ENCODE measurements at places on chromosomes 12 and 14.

DNA sequence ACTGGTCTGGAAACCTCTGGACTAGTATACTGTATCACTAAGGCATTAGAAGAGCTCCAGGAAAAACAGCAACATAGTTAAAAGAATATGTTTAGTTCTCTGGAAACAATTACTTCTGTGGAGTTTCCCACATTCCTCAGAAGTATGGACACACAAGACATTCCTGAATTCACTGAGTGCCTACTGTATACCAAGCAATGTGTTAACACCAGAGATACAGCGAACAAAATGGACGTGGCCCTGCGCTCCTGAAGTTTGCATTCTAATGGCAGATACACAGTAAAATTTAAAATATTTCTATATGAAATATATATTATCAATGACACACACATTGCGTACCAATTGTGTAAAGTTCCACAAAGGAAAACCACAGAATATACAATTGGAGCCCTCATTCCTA is 1.1 kb downstream of the ANGEL1 start:
- no peak for DNase-seq

- DNase-seq: no peak
These were observed 21.1 kb downstream of the CHFR start for GRCh38 chr12:132866251-132866828.

DNA sequence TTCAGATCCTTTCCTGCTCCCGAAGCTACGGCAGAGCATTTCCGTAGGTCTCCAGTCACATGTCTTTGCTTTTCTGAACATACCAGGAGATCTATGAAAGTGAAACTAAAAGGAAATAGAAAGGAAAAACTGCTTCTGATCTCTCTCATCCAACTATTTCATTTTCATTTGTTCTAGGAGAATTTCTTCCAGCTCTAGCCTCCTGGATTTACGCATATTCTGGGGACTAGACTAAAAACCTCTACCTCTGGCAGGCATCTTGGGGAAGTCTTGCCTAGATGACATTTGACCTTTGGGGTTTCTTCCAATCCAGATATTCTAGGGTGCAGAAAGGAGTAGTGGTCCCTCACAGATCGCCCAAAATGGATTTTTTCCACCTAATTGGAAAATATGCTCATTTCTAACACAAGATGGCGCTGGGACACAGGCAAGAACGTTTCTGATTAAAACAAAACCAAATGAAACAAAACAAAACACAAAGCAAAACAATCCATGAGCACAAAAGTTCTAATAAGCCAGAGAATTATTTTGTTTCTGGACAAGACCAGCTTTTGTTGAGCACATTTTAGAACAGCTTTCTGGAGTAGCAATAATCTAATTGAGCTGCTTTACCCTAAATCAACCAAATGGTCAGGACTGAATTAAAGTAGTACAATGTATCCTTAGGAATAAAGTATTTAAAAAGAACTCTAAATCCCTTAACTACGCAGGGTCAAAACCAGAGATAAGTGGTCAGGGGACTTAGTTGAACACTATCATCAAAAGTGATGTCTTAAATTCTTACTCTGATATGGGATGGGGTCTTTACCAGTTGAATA is 12.3 kb upstream of the PARP11 start:
- no peak for DNase-seq

- DNase-seq: no peak
These were observed 3.7 kb downstream of the DHRS7 start for GRCh38 chr14:60161196-60162107.

- no peak for DNase-seq
These were observed 1.9 kb downstream of the GAPDH start for GRCh38 chr12:6535960-6536847.

DNA sequence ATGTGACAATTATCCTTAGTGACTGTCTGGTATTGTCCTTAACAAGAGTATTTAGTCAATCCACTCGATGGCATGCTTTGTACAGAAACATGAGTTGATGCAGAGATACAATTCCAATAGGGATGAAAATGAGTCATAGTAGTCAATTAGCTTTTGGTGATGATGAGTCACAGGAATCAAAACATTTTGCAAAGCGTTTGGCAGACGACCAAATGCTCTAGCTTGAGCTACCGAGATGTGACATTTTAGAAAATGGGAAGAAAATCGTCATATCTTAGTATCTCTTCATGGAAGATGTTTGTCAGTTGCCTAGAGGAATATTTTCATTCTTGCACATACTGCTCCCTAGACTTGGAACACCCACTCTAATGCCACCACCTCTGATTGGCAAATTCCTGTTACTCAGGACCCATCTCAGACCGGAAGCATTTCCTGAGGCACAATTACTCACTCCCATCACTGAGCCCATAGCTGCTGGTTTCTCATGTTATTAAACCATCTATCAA is 95.0 kb downstream of the LMNTD1 start:
- no peak for DNase-seq

- no peak for DNase-seq
These were observed 147.0 kb downstream of the PTPRO start for GRCh38 chr12:15469356-15469755.

DNA sequence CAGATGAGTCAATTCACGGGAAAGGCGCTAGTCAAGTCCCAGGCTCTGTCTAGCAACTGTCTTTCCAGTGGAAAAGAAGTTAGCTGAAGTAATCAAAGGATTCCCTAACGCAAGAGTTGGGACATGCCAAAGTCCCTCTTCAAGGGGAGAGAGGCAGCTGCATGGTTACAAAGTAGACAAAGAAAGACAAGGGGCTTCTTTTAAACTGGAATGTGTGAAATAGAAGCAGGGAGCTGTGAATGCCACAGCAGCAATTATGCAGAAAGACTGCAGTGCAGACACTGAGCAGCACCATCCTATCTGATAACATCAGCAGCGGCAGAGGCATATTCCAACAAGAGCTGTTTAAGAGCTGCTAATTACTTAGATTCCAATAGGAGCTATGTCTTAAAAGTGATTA is 12.5 kb upstream of the CIPC start:
- DNase-seq: no peak

- no peak for DNase-seq
These were observed 454.7 kb upstream of the PRICKLE1 start for GRCh38 chr12:43044241-43044640.

DNA sequence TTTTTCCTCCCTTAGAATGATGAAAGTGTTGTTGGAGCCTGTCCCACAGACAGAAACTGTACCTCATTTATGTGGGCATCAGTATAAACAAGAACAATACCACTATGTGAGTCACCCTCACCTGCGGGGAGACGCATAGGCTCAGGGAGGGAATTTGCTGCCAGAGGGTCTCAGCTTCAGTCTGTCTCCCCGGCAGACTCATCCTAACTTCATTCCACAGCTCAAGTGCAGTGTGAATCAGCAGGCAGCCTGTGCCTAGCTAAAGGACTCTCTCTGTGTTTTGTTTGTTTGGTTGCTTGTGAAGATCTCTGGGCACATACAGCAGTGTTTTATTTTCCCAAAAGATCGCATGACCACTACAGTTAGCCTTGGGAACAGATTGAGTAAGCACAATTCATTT is 98.9 kb downstream of the PRKCH start:
- DNase-seq: no peak

- DNase-seq: peak; percentile 13
These were observed 25.6 kb downstream of the TCTN1 start for GRCh38 chr12:110639336-110640141.

- DNase-seq: no peak
These were observed 15.6 kb downstream of the PLBD2 start for GRCh38 chr12:113373969-113374368.

DNA sequence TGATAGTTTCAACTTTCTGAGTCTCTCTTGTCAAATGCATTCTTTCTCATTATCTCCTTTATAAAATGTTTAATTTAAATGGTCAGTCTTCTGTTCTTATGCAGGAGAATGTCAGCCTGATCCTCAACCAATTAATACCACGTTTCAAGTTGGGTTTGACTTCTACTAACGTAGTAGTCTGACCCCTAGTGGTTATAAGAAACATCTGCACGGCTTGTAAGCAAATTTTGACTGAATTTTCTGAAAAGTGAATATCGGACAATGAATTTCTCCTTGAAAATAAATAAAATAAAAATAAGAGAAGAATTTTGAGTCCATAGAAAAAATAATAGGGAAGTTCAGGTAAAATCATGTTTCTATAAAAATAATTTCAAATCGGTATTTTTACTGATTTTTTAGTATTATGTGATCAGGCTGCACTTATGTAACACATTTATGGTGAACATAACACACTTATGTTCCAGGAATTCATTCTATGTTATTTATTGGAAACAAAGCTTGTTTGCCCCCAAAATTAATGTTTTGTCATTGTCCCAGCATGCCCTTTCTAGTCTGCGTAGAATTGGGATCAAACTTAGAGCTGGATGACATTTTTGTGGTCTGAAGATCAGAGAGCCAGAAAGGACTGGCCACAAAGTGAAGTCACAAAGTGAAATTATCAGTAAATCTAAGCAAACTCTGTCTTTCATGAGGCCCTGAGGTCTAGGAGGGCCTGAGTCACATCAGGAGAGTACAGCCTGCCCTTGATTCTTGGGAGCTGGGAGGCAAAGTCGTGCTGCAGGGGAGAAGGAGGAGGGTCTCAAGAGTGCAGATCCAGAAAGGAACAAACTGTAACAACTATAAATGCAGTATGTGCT is 101.2 kb upstream of the STXBP6 start:
- no peak for DNase-seq

- no peak for DNase-seq
These were observed 400.9 kb downstream of the SNAPC1 start for GRCh38 chr14:62162998-62163589.

DNA sequence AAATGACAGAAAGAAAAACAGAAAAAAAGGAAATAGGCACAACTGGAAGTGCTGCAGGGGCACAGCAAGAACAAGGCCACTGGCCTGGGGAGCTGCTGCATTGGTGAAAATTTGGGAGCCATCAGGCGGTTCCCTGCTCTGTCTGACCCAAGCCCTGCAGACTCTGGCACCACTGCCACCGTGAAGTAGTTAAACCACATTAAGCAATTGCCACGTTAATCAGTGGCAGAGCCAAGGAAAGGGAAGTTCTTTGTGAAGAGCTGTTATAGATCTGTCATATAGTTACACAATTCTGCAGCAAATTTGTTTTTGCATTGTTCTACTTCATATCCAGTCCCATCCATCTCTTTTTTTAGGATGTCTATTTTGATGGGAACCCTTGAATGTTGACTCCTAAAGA is 915.3 kb downstream of the FSCB start:
- DNase-seq: no peak

DNA sequence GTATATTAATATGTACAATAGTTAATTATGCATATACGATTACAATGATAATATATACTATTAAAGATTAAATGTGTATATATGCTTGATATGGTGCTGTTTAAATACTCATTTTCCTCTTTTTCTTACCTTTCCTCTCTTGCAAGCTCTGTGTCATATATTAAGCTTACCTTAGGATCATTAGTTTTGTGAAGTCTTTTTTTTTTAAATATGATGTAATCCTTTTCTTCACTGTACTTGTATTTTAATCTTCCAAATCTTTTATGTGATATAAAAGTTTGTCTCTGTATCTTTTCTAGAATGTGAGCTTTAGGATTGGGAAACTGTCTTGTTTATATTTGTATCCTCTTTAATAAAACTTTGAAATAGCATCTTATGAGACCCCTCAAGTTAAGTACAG is 88.7 kb downstream of the CCDC91 start:
- no peak for DNase-seq

GRCh38 chr12:80087486-80088213 is 11.7 kb upstream of the OTOGL start:
- no peak for DNase-seq

DNA sequence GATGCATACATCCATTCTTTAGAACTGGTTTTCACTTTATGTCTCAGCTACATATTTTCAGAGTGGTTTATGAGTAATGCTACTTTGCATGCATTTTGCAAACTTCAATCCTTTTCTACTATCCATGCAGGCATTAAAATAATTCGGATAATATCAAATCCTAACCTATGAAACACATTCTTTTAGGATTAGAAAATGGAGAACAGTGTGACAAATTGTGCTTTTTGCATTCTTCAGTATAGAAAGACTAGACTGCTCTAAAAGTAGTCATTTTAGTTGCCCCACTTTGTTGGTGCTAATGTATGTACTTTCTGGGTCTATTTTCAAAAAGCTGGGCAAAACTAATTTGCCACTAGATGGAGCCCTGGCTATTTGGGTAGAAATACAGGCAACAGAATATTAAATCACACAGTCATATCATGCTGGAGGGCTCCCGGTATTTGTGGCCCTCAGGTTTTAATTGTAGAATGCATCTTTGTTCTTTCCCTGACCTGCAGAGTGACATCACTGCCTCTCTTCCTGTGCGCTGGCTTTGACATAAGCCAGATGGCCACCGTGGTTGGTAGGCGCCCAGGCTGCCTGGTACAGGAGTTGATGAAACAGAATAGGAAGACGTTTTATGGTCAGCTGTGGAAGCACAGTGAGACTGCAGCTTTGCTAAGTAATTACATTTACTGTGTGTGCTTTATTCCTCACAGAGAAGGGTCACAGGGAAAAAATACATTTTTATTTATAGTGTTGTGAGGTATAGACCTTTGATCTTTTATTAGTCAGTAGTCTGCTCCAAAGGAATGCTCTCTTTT is 28.1 kb downstream of the MSRB3 start:
- DNase-seq: no peak

- no peak for DNase-seq
These were observed 2.5 kb upstream of the SALL2 start for GRCh38 chr14:21528381-21529348.

GRCh38 chr12:50514526-50515276 is 9.9 kb downstream of the DIP2B start:
- no peak for DNase-seq

DNA sequence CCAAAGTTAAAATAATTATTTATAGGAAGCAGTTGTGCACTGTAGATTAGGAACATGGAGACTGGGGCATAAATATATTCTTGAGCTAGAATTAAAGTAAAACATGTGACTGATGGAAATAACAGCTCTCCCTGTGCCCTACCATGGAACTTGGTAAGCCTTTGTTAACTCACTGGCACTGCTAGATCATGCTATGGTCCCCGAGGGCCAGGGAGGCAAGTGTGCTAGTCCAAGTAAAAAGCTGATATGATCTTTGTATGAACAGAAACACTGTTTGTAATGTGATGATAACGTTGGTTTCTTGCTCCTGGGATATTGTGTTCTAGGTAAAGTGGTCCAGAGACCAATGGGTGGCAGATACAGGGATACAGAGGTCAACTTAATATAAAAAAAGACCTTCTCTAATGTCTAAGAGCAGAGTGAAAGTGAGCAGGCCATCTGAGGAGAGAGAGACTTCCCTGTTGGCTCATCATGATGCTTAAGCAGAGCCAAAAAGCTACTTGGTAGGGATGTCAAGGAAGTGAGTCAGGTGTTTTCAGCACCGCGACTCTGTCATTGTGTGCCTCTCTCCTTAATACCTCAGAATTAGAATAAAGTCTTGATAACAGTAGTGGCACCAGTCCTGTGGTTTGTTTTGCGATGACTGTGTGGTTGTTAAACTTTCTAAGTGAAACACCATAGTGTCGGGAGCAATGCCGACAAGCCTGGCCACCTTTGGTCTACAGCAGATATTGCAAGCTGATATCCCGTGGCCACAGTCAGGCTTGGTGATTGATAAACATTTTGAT is 27.6 kb downstream of the BICD1 start:
- no peak for DNase-seq

- DNase-seq: no peak
These were observed 201.0 kb upstream of the AMIGO2 start for GRCh38 chr12:47280543-47281300.

Measured in nucleus accumbens (tissue), 56 donors.